ENCODE measurements at places on chromosomes 1 and 21.
A peak's percentile ranks its signal among the peaks of the same experiment; 100 is the strongest.

GRCh38 chr1:157951230-157951629 lies 42.2 kb upstream of the KIRREL1 start:
- DNase-seq = no peak

GRCh38 chr1:63867429-63868176 lies 93.8 kb downstream of the ROR1 start:
- DNase-seq = no peak

GRCh38 chr1:78279051-78279450 lies 211.7 kb upstream of the PTGFR start:
- DNase-seq = no peak

DNA sequence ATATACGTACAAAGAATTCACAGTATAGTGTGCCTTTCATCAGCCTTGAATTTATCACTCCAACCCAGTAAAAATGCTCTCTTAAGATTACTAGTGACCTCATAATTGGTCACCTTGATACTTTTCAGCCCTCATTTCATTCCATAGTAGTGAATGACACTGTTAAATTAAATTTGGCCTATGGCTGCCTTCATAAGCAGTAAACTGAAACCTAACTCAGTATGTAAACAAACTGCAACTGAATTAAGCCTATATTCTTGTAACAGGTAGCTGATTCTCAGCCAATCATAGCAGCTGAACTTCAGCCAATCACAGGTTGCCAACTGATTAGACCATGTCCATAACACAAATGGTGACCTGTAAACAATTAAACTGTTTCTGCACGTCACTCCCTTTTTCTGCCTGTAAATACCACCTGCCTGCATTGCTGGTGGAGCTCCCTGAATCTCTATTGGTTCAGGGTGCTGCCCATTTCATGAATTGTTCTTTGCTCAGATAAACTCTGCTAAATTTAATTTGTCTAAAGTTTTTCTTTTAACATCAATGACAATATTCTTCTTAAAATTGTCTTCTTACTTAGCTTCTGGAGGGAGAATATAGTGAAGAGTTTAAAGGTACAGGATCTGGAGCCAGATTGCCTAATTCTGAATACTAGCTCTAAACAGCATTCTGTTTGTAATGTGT lies 24.0 kb upstream of the CAMSAP2 start:
- no peak for DNase-seq

DNA sequence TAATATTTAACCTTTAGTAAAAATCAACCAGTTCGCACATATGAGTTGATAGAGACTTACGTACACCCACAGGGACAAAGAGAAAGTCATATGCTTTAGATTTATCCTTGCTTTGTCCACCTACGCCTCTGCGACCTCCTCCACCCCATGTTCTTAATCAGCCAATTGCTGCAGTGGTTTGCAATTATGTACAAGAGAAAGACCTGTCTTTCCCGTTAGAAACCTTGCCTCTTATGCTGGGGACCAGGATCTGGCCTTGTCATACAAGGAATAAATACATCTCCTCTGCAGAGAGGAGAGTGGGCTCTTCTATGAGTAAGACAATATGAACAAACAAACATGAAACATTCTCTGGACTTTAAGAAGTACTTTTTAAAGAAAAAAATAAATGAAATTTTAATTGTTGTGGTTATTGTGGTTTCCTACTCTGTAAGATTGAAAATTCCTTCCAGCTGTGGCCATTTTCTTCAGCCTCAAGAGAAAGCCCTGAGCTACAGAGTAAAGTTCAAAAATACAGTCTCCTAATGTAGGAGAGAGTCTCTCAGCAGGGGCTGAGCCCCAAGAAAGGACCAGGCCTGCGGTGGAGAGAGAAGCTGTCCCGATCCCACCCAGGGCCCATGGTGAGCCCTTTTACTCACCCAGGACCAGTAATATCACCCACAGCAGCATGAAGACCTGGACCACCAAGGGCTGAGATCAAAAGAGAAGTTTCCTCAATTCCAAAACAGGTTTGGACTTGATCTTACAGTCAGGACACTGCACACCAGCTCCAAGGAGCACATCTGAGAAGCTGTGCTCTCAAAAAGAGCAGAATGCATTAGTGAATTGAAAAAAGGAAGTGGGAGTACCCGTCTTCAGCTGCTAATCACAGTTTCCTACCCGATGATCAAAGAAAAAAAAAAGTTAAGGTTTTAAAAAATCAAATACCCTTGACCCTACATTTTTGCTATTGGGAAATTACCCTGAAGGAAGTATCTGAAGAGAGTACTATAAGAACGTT lies at the start of gene FCRL5:
Gene FCRL5 (minus strand): TSS at position 822 of the 1,000 bp plus-strand sequence. CDS start 153 bp downstream, at position 669.
- DNase-seq = peak; percentile 77

- no peak for DNase-seq
Observed at GRCh38 chr21:26025536-26026512, 144.7 kb downstream of the APP start.

DNA sequence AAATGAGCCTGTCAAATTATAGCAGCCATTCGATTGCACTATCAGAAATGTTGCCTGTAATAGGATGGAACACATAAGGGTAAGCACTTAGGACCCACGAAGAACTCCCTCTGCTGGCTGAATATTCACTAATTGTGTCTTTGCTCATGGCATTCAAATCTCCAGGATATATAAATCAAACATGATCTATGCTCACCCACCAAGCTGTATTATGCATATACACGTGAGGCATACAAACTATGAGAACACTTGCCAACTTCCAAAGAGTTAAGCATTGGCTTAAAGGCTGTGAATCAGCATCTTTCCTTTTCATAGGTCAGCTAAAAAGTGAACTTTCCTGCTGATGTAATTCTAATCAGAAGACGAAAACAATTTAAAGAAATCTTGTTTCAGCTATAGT lies 34.5 kb downstream of the TMPRSS15 start:
- peak; percentile 63 for DNase-seq

GRCh38 chr1:177589166-177589565 lies 380.7 kb downstream of the SEC16B start:
- DNase-seq = no peak

DNA sequence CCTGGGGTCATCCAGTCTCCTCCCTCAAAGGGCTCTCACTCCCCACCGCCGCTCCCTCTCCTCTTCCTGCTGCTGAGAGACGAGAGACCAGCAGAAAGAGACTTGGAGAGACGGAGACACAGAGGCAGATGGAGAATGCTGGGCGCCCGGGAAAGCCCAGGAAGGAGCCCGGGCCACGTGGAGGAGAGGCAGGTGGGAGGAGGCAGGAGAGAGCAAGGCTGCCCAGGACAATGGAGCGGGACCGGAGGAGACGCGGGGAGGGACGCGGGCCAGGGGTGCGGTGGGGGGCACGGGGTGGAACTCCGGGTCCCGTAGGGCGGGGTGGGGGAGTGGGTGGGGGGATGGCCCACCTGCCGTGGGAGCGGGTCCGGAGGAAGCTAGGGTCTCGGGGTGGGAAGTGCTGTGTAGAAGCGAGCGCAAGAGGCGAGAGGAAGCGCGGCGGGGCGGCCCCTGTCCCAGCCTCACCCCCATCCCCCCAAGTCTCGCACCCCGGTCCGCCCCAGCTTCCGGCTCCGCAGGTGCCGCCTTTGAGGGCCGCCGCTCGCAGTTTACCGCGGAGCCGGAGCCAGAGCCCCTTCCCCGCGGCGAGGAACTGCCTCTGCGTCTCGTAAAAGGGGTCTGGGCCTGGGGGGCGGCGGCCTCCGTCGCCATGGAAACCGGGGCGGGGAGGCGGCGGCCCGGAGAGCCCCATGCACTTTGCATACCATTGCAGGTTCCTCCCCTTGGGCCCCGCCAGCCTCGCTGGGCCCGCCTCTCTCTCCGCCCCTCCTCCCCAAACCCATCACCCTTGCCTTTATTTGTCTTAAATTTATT lies 11.7 kb upstream of the EPHA2 start:
- peak; percentile 73 for DNase-seq

DNA sequence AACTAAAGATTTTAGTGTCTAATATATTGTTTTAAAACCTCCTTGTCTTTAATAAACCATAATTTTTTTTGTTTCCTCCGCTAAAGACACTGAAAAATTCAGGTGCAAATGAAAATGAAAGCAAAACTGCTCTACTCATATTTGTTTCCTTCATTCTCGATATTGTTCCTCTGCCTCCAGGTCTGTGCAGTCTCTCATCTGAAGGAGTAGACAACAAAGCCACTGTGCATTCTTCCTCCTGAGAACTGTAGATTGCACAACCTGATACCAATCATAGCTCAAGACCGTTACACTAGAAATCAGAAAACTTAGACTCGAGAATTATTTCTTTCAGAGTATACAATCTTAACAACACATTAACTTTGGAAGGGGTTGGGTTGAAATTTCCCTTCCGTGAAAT lies 373.1 kb upstream of the CXADR start:
- no peak for DNase-seq

DNA sequence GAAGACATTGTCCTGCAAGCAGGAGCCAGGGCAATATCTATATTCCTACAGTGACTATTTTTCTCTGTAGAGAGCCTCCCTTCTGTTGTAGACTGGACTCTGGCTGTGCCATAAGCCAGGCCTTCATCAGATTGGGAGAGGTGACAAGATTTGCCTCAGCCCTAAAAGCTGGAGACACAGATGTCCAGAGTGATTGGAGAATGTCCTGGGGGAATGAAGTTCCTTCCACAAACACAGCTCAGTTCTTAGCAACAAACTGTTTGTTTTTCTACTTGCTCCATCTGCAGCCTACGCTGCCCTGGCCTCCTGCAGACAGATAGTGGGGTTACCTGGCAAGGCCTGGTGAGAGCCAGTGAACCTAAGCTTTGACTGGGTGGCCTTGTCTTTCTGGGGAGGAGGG lies 29.9 kb upstream of the SNX27 start:
- no peak for DNase-seq

All from OCI-LY7 (cell line).